ENCODE measurements at places on chromosomes 5 and 9.

- DNase-seq = no peak
Measured at GRCh38 chr5:17991775-17992174, 357.5 kb downstream of the TAF11L14 start.

DNA sequence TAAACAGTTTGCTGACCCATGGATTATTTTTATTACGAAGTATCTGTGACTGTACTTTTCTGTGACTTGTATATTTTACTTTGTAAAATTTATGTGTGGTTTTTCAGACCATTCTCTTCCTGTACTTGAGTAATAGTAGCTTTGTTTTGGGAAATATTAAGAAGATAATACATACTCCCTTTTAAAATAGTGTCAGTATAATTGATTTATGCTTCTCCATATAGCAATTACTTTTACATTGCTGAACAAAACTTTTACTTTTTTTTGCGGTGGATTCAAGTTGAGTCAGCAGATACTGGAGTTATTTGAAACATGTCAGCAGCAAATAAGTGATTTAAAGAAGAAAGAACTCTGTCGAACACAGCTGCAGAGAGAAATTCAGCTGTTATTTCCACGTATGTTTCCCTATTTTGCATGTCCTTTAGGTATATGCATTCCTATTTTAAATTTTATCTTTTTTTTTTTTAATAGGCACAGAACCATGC is 28.4 kb downstream of the TENT2 start:
- DNase-seq = no peak

GRCh38 chr9:78326564-78326963 is 29.6 kb downstream of the PSAT1 start:
- no peak for DNase-seq

GRCh38 chr5:82222597-82223574 is 55.3 kb downstream of the RPS23 start:
- DNase-seq = no peak

GRCh38 chr5:33738967-33739366 is 152.8 kb downstream of the ADAMTS12 start:
- no peak for DNase-seq

DNA sequence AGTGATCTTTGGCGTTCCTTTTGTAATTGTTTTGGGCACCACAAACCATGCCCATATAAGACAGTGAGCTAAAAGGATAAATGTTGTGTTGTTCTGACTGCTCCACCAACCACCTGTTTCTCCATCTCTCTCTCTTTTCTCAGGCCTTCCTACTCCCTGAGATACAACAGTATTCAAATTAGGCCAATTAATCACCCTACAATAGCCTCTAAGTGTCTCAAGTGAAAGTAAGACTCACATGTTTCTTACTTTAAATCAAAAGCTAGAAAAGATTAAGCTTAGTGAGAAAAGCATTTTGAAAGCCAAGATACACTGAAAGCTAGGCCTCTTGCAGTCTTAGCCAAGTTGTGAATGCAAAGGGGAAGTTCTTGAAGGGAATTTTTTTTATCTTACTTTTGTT is 268.8 kb upstream of the NREP start:
- no peak for DNase-seq

GRCh38 chr5:139512786-139513390 is 30.3 kb upstream of the STING1 start:
- DNase-seq = no peak

- peak; percentile 66 for DNase-seq
Measured at GRCh38 chr5:96434201-96434645, 1.2 kb upstream of the PCSK1 start.

- DNase-seq = no peak
Measured at GRCh38 chr5:170312301-170312595, 14.7 kb upstream of the LCP2 start.

- DNase-seq = no peak
Measured at GRCh38 chr9:116608064-116608463, 79.0 kb upstream of the TRIM32 start.

- DNase-seq = no peak
Measured at GRCh38 chr5:73450672-73451223, 2.2 kb upstream of the FOXD1 start.

DNA sequence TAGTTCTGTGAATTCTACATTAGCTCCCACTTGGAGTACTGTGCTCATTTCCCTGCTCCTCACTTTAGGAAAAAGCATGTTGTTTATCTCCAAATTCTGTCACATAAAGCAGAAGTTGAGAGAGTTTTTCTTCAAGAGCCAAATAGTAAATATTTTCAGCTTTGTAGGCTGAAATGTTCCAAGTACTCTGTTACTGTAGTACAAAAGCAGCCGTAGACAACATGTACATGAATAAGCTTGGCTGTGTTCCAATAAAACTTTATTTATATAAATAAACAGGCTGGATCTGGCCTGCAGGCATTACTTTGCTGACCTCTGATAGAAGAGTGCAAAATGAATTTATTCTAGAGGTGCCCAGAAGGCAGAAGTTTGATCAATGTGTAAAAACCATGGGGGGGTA is 73.0 kb upstream of the AGXT2 start:
- no peak for DNase-seq

DNA sequence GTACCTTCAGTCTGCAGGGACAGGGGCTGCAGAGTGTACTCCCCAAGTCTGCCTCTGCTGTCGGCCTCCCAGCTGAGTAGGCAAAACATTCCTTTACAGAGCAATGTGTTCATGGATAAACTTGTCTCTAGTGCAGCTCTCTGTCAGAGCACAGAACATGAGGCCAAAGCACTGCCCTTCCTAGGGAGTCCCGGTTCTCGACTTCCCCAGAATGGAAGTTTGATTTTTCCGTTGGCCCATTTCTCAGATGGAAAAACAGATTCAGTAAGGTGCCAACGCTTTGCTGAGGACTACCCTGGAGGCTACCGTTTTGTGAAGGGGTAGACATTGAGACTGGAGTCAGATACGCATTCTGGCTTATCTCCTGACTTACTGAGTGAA is 422 bp upstream of the TRIM32 start:
- DNase-seq = no peak

GRCh38 chr5:111252799-111253545 is 28.8 kb downstream of the CAMK4 start:
- no peak for DNase-seq
